ENCODE measurements at places on chromosomes 1 and 21.

DNA sequence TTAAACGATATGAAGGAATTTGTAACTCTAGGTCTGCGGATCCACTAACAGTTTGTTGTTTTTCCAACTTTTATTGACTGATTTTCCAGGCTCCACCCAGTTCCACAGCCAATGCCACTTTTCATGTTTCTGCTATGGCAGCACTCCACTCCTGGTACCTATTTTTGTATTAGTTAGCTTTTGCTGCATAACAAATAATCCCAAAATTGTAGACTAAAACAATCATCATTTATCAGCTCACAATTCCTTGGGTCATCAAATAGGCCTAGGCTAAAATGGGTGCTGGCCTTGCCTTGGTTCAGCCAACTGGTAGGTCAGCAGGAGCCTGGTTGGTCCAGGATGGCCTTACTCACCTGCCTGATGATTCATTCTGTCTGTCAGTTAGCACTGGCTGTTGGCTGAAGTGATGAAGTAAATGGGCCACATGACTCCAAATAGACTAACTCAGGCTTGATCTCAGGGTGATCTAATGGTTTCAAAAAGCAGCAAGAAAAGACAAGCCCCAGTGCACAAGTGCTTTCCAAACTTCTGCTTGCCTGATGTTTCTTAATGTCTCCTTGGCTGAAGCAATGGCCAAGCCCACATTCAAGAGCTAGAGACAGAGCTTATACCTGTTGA is 3.2 kb upstream of the C8B start:
- no peak for DNase-seq

DNA sequence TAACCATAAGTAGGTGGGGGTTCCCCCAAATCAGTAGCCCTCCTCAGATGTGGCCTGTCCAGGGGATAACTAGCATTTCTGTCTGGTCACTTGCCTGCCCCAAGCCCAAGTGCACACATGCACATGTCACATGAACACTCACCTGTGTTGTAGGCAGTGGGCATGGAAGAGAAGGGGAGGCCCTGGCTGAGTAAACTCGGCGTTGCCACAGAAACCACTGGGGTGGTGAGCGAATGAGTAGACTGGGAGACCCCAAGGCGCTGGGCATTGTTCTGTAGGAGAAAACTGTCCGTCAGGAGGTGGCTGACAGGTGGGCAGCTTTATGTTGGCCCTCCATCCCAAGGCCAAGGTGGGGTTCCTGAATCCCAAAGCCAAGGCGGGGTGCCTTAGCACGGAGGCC is 25.6 kb downstream of the MEF2D start:
- DNase-seq: no peak

GRCh38 chr21:37367703-37368540 is 1.3 kb downstream of the DYRK1A start:
- DNase-seq: peak; percentile 49

DNA sequence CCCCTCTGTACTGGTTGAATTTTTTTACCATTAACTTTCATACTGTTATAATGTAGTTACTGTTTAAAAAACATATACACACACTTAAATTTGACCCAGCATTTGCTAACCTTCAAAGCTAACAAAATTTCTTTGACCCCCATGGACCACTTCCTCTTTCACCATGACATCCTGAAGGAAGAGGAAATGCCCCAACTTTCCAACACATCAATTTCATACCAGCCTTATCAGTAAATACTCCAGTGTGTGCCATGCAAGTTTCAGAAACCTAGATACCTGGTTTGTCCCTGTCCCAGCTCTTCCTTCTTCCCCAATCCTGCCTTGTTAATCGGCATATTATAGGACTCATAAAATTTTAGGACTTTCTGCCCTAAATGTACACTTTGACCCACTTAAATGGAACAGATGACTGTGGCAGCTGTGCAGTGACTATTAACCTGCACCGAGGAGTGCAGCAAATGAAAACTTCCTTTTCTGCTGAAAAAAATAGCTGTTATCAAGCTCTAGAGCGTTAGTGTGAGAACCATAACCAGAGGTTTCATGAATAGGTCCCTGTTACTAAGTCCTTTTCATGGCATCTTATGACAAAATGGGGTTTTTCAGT is 54.1 kb downstream of the DTL start:
- no peak for DNase-seq

- no peak for DNase-seq
Observed at GRCh38 chr1:245110406-245110805, 44.4 kb upstream of the KIF26B start.

GRCh38 chr1:242189591-242189990 is 190.7 kb upstream of the MAP1LC3C start:
- no peak for DNase-seq

DNA sequence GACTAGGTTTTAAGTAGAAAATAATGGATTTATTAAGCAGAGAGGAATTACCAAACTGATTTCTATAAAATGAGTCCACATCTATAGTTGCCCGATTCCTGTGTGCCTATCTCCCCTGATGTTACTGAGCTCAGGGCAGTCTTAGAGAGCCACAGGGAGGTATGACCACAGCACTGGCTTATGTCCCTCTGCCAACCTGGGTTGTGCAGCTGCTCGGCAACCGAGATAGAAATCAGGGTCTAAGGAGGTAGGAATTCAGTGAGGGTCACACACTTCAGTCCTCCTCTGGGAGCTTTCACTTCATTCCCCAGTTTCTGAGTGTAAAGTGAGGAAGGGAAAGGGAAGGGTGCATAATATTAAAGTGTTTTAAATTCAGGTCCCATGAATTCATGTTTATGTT is 386.8 kb downstream of the KCNH1 start:
- no peak for DNase-seq

DNA sequence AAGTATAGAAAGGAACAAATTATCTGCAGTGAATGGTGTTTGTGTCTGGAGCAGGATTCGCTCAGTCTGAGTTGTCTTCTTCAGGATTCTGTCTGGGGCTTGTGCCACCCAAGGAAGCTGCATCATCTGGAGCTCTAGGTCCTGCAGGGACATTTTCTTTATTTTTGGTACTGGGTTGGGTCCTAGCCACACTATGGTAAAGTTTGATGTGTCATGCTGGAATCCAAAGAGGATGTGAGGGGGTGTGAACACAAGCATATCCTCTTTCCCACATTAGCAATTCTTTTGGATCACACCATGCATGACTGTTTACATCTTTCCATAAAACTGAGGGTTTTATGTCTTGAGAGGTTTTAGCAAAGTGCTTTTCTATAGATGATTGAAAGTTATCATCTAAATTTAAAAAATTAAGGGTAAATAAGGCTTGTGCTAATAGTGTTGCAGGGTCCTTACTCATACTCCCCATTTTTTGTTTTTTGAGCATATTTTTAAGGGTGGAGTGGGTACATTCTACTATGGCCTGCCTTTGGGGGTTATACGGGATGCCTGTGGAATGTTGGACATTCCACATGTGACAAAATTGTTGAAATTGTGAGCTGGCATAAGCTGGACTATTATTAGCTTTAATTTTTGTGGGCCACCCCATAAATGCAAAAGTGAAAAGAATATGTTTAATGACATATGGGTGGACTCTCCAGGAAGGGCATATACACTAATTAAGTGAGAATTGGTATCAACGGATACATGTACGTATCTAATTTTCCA is 152.0 kb upstream of the HMCN1 start:
- DNase-seq: no peak

DNA sequence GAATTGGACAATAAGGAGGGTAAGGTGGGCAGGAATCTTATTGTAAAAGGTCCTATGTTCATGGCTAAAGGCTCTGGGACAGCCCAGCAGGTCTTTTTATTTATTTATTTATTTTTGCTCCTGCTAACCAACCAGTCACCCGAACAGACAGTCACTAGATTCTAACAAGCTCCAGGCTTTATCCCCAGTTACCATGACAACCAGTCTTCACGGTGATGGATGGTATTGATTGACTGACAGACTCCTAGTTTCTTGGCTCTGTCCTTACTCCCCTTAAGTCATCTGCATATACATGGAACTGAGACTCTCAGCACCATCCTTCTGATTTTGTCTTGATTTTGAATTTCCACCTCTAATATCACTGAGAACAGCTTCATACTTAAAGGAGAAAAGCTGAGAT is 44.3 kb downstream of the C8A start:
- DNase-seq: no peak

GRCh38 chr1:235502601-235503402 is 1.4 kb downstream of the B3GALNT2 start:
- DNase-seq: no peak

DNA sequence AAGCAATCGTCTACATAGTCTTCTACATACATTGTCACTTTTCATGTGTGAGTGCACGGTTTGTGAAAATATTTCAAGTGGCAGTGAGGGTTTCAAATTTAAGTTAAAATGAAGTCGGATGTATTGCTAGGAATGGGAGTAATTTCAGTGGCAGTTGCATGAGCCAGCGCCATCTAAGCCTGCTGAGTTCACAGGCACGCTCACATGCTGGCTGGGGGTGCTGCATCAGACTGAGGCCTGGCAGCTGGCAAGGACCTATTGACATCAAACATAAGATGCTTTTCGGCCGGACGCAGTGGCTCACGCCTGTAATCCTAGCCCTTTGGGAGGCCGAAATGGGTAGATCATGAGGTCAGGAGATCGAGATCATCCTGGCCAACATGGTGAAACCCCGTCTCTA is 80.7 kb downstream of the UBE4B start:
- DNase-seq: no peak

- no peak for DNase-seq
Observed at GRCh38 chr1:224588515-224588914, 27.6 kb upstream of the CNIH3 start.

DNA sequence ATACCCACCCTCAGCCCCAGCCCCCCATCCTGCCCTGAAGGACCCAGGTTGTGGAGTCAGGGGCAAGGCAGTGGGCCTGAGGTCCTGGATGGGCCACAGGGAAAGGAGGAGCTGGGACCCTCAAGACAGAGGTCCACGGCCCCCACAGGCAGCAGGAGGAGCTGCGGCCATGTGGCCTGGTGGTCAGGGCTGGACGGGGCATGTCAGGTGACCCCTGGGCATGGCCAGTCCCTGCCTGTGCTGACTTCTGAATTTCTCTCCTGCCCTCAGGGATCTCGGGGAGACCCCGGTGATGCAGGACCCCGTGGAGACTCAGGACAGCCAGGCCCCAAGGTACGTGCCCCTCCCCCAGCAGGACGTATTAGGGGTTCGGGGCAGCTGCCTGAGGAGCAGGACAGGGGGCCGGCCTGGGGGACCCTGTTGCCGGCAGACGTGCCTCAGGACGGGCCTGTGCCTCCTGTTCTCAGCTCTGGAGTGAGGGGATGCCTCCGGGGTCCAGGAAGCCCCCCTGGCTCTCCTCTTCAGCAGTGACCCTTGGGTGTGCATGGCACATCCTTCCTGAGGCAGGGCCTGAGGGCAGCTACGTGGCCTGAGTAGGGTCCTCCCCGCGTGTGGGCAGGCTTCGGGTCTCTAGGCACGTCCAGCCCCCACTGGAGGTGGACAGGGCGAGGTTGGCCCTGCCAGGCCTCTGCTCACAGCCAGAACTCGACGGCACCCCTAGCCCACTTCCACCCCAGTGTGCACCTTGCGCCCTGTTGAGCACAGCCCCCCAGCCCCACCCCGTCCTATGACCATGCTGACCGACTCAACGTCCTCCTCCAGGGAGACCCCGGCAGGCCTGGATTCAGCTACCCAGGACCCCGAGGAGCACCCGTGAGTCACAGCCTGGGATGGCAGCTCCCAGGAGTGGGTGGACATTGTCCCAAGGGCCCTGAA is 23.6 kb downstream of the COL6A2 start:
- DNase-seq: no peak

DNA sequence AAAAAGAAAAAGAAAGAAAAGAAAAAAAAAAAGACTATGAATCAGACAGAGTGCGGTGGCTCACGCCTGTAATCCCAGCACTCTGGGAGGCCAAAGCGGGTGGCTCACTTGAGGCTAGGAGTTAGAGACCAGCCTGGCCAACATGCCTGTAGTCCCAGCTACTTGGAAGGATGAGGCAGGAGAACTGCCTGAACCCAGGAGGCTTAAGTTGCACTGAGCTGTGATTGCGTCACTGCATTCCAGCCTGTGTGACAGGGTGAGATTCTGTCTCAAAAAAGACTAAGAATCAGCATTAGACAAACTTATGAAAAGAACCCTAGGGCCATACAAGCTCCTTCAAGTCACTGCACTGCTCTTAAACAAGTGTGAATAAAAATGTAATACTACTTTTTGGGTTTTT is 16.9 kb downstream of the PSMB4 start:
- no peak for DNase-seq

DNA sequence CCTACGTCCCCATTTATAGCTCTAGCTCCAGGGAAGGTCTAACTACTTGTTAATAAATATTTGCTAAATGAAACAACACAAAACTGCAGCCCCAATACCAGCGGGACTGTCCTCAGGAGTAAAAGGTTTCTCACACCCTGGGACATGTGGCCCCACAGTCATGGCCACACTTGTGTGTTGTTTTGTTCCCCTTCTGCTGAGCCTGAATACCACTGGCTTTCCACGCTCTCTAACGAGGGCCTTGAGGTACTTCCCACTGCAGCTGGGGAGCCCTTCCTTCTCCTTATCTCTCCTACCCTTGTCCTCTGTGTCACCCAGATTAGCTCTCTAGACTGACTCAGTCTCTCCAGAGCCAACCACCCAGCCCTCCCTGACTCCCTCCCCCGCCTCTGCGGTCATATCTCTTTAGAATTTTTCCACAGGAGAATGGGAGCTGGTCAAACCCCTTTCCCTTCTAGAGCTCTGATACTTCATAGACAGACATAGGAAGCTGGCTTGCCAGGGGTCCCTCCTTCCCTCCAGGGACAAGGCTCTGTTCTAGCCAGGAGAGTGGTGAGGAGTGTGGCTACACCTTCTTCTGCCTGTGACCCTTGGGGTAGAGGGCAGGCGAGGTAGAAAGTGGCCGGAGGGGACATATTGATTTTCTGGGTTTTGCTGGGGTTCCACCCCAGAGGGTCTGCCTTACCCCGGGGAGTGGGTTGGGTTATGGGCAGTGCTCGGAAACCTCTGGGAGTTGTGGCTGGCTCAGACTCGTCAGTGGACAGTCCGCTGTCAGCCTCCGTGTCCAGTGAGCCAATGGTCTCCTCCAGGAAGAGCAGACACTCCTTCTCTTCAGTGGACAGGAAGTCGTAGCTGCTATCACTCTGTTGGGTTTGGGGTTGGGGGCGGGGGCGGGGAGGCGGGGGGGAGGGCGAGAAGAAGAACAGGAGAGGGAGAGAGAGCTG is 8.1 kb downstream of the C1orf116 start:
- DNase-seq: peak; percentile 27

- no peak for DNase-seq
Observed at GRCh38 chr21:44880405-44881197, 7.1 kb upstream of the PTTG1IP start.

DNA sequence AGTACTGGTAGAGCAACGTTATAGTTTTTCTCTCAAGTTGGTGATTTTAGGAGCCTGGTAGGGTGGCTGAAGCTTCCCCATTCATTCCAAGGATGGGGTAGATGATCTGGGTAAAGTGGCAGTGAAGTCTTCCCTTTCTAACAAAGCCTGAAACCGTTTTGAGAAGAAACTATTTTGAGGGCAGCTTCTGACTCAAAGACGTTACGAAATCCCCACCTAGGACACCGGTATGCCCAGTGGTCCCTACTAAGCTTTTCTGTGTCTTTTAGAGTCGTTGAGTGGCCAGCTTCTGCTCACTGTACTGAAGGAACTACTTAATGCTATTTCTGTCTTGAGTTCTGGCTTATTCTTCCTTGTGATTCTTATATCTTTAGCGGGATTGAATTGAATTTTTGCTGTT is 1.4 kb downstream of the WDTC1 start:
- DNase-seq: no peak

- no peak for DNase-seq
Observed at GRCh38 chr1:53419034-53419433, 40.2 kb upstream of the DMRTB1 start.
